ENCODE measurements at places on chromosomes 4 and X. TPM values are rescaled to one million over a fixed set of nuclear protein-coding genes. Genes with fewer than 3 reads are reported as not detected.

GRCh38 chr4:103308248-103308561 is 110.1 kb upstream of the CENPE start:
- peaks cover 4% of the 10 kb centered on the region for H3K27me3 ChIP-seq
- no peaks in the 10 kb centered on the region for H3K4me1 ChIP-seq
- no peaks in the 10 kb centered on the region for H3K36me3 ChIP-seq
- no peak overlapping the region for H3K27ac ChIP-seq

GRCh38 chr4:720111-720860 is 14.7 kb downstream of the PCGF3 start:
- H3K4me1 ChIP-seq, result peaks cover 14% of the 10 kb centered on the region
- no peak for DNase-seq
- no peak overlapping the region for H3K4me3 ChIP-seq
- H3K27ac ChIP-seq, result no peak overlapping the region
- peaks cover 19% of the 10 kb centered on the region for H3K36me3 ChIP-seq
- H3K27me3 ChIP-seq, result no peaks in the 10 kb centered on the region

- H3K27me3 ChIP-seq, result peaks cover 2% of the 10 kb centered on the region
- H3K4me3 ChIP-seq, result no peak overlapping the region
- no peaks in the 10 kb centered on the region for H3K36me3 ChIP-seq
- H3K4me1 ChIP-seq, result no peaks in the 10 kb centered on the region
- DNase-seq, result no peak
- no peak overlapping the region for H3K27ac ChIP-seq
These were observed 30.4 kb downstream of the FAM13A start for GRCh38 chr4:89026542-89026941.

DNA sequence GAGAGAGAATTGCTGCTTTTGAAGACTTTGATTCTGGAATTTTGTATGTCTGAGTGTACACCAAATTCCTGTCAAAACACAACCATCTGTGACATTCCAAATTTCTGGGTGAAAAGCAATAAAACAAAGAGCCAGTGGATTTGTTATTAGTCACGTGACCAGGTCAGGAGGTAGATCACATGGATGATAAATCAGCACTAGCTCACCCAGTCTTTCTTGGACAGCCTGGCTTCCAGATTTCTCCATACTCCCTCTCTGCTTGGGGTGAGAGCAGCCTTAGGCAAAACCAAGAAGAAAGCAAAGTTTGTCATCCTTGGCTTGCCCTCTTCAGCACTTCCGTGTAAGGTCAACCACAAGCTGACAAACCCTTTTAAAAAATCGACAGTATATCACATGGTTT is 194.2 kb downstream of the CLCN4 start:
- no peaks in the 10 kb centered on the region for H3K27me3 ChIP-seq
- no peaks in the 10 kb centered on the region for H3K36me3 ChIP-seq
- H3K4me1 ChIP-seq, result no peaks in the 10 kb centered on the region
- no peak for DNase-seq
- no peak overlapping the region for H3K27ac ChIP-seq
- no peak overlapping the region for H3K4me3 ChIP-seq

Gene NR3C2
- 6.4 TPM for total RNA-seq

GRCh38 chr4:45741897-45742296 is 382.0 kb downstream of the GABRG1 start:
- no peak overlapping the region for H3K4me3 ChIP-seq
- no peaks in the 10 kb centered on the region for H3K27me3 ChIP-seq

- no peaks in the 10 kb centered on the region for H3K27me3 ChIP-seq
- no peak for DNase-seq
- no peaks in the 10 kb centered on the region for H3K36me3 ChIP-seq
These were observed 35.8 kb downstream of the CHRDL1 start for GRCh38 chrX:110759785-110760184.

- peak overlapping the region; percentile 44 for H3K27ac ChIP-seq
- H3K36me3 ChIP-seq, result peaks cover 39% of the 10 kb centered on the region
- DNase-seq, result peak; percentile 20
- peaks cover 52% of the 10 kb centered on the region for H3K4me1 ChIP-seq
- H3K27me3 ChIP-seq, result no peaks in the 10 kb centered on the region
- no peak overlapping the region for H3K4me3 ChIP-seq
These were observed 130.3 kb downstream of the DIPK2B start for GRCh38 chrX:45070116-45071007.

DNA sequence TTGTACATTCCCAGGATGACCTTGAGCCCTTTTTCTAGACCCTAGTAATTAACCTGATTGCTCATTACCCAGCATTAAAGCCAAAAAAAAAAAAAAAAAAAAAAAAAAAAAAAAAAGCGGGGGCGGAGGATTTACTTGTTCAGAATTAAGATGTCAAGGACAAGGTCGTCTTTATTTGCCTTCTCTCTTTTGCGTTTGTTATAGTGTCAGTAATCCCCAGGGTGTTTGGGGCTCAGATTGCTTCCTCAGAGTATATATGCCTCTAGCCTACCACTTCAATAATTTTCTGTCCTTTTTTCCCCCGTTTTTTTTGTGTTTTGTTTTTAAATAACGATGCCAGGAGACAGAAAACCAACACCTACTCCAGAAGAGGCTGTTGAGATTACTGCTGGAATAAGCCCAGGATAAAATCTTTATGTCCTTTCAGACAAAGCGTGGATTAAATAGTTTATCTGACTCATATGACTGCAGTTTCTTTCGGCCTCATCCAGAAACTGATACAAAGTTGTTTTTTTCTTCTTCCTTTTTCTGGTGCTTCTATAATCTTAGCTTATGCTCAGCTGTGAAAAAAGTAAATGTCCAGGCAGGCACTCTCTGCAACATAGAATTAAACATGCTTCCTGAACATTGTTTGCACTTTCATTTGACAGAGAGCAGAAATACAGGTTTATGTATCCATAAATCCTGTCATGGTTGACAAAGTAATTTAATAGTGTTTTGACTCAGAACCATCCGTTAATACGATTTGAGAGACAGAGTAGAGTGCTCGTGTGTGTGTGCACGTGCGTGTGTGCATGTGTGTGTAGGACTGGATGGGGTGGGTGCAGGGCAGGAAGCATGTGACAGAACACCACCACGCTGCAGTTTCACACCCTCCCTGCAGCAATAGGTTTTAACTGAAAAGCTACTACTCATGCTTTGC is 138.6 kb downstream of the AFF1 start:
- no peaks in the 10 kb centered on the region for H3K27me3 ChIP-seq
- peaks cover 3% of the 10 kb centered on the region for H3K36me3 ChIP-seq
- peak; percentile 91 for DNase-seq
- H3K4me3 ChIP-seq, result peak overlapping the region; percentile 77
- peaks cover 43% of the 10 kb centered on the region for H3K4me1 ChIP-seq
- H3K27ac ChIP-seq, result peak overlapping the region; percentile 91

DNA sequence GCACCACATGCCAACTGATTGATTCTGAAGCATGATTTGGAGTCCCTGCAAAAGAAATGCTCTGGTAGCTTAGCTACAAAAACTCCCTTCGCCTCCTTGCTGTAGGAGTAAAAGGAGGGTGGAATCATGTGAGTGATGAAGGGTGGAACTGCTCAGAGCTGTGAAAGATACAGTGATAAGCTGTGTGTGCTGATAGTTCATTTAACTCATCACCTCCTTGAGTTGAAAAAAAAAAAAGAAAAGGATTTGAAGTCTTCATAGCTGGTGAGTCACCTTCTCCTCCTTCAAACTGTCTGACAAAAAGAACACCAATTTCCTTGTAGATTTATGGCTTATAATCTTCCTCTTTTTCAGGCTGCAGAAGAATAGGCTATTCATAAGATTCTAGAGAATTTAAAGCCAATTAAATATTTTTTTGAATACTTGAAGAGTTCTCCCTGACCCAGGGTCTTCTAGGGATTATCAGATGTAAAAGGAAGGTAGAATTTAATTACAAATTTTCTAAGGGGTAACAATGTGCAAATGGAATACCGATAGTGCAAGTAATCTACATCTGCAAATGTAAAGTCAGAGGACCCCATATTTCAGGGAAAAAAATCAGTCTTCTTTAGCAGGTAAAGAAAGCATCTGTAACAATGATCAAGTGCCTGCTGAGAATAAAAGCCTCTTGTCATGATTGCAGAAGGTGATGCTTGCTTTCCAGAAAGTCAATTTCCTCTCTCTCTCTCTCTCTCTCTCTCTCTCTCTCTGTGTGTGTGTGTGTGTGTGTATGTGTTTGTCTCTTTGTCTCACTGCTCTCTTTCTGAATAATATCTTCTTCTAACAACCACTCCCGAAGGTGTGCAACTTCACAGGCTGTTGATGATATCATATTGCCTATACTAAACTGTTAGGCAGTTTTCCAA is 208.8 kb upstream of the VEGFC start:
- H3K4me1 ChIP-seq, result no peaks in the 10 kb centered on the region
- no peak overlapping the region for H3K27ac ChIP-seq
- no peaks in the 10 kb centered on the region for H3K27me3 ChIP-seq
- H3K4me3 ChIP-seq, result no peak overlapping the region

Gene SERTM2
- total RNA-seq, result not detected

Gene KCND1
- total RNA-seq, result 2.5 TPM

DNA sequence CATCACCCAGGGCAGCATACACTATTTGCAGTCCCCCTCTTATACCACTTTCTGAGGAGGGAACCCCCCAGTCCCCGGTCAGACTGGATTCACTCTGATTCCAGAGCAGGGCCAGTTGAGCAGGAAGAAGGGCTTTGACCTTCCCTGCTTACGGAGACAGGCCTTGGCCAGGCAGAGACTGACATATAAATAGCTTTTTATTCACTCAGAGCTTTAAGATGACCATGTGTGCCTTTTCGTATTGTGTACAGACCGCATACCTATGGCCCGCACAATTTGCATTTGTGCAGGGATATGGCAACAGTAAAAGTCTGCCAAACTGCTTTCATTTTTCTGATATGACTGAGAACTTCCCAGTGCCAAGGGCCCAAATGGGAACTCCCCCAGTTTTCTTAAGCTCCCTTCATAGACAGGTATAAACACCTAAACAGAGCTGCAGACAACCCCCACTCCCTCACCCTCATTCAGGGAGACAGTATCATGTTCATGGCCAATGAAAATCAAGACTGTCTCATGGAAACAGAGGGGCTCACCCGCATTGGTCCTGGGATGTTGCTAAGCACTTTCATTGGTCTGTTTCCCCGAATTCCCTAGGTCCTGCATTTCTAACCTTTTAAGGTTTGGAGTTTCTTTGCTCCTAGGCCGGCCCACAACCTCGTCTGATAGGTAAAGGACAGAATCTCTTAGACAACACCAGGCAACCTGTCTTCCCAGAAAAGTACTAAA is 86.0 kb downstream of the RTL5 start:
- no peak for DNase-seq
- no peaks in the 10 kb centered on the region for H3K36me3 ChIP-seq
- H3K27me3 ChIP-seq, result no peaks in the 10 kb centered on the region
- H3K4me3 ChIP-seq, result no peak overlapping the region

Gene BANK1
- 0.09 TPM for total RNA-seq
